ENCODE measurements at places on chromosomes 2 and 18. TPM values are rescaled to one million over a fixed set of nuclear protein-coding genes. Genes with fewer than 3 reads are reported as not detected.

GRCh38 chr2:218290316-218291261, 1.7 kb downstream of the TMBIM1 start:
- no peak for DNase-seq
- H3K4me3 ChIP-seq = peak overlapping the region; percentile 80
- no peaks in the 10 kb centered on the region for H3K36me3 ChIP-seq
- H3K4me1 ChIP-seq = peaks cover 78% of the 10 kb centered on the region

GRCh38 chr2:142863485-142863961, 13.9 kb upstream of the KYNU start:
- H3K27me3 ChIP-seq = no peaks in the 10 kb centered on the region
- no peaks in the 10 kb centered on the region for H3K36me3 ChIP-seq
- peaks cover 6% of the 10 kb centered on the region for H3K4me1 ChIP-seq
- no peak overlapping the region for H3K4me3 ChIP-seq

DNA sequence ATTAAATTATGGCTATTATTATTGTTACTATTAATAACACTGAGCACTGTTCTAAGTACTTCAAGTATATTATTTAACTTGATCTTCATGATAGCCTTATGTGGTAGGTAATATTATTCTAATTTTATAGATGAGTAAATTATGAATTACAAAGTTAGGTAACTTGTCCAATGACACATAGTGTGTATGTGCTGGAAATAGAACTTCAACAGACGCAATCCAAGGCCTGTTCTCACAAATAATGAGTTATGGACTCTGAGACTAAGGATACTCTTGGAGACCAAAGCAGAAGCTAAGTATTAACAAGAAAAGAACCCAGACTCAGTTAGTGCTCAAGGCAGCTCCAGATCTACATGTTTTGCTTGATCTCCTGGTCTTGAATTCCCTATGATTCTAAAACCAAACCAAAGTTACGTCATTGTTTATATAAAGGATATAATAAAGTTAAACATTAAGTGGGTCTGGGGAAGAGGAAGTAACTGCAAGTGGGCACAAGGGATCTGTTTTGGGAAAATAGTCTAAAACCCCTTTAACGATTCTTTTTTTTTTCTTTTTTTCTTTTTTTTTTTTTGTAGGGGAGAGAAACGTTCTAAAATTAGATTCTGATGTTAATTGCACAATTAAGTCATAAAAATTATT, 211.3 kb downstream of the ERBB4 start:
- no peak overlapping the region for H3K27ac ChIP-seq
- peaks cover 10% of the 10 kb centered on the region for H3K4me1 ChIP-seq
- DNase-seq = no peak

Gene SALL3
- 0.51 TPM for total RNA-seq

Gene LRRC30
- total RNA-seq = not detected

Gene CCDC121
- total RNA-seq = 5.6 TPM

Gene CABYR
- total RNA-seq = 8.0 TPM

DNA sequence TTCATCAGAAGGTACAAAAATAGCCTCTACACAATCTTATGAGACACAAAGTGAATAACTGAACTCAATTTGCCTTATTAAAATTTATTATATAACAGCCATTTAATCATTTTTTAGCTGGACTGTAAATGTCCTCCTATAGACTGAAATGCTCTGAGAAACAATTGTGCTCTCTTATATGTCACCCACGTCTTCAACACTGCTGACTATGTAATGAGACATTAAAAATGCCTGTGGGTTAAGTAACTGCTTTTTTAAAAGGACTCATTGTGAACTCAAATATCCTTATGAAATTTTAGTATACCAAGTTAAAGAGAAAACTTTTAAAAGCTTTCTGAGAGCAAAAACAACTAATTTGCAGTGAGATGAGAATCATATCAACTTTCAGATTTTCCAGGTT, 10.4 kb upstream of the GALNT1 start:
- DNase-seq = no peak
- no peaks in the 10 kb centered on the region for H3K36me3 ChIP-seq
- no peaks in the 10 kb centered on the region for H3K4me1 ChIP-seq

DNA sequence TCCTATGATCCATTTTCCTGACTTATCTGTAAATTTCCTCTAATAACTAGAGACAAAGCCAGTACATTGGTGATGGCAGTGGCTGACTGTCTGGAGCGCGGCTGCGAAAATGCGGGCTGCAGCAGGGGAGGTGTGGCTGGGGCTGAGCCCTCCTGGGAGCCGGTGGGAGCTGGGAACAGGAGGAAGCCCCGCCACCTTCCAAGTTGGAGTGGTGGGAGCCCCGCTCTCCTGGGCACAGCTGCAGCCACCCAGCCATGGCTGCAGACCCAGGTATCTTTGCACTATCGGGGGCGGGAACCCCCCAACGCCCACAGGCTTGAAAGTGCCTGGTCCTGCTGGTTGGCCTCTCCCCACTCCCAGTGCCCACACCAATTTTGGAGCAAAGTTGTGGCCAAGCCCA, 633.0 kb upstream of the TMEFF2 start:
- no peaks in the 10 kb centered on the region for H3K4me1 ChIP-seq
- no peaks in the 10 kb centered on the region for H3K36me3 ChIP-seq
- no peaks in the 10 kb centered on the region for H3K27me3 ChIP-seq
- no peak for DNase-seq
- no peak overlapping the region for H3K4me3 ChIP-seq
- no peak overlapping the region for H3K27ac ChIP-seq

GRCh38 chr2:211026109-211026508, 469.7 kb downstream of the CPS1 start:
- peaks cover 19% of the 10 kb centered on the region for H3K36me3 ChIP-seq
- H3K4me1 ChIP-seq = peaks cover 1% of the 10 kb centered on the region
- no peak for DNase-seq
- no peak overlapping the region for H3K4me3 ChIP-seq
- no peaks in the 10 kb centered on the region for H3K27me3 ChIP-seq
- H3K27ac ChIP-seq = no peak overlapping the region

Measured in progenitor cell of endocrine pancreas (in vitro differentiated cells).